IPS DF 19.7 (cell line): ENCODE measurements at places on chromosomes 3 and 15.

DNA sequence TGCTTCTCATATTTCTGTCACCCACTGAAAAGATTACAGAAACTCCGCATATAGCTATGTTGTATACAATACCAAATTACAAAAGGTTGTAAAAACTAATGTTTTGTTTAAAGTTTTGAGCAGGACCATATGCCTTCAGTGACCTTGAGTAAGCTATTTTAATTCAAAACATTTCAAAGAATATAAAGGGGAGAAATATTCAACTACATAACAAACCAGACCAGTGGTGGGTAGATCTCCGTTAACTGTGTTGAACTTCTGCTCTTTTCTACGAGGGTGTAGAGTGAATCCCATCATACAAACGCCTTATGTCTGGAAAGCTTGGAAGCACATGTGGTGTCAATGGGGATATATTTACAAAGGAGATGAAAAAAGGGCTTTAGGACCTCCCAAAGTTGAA is 68.4 kb upstream of the NR2F2 start:
- DNase-seq: no peak

DNA sequence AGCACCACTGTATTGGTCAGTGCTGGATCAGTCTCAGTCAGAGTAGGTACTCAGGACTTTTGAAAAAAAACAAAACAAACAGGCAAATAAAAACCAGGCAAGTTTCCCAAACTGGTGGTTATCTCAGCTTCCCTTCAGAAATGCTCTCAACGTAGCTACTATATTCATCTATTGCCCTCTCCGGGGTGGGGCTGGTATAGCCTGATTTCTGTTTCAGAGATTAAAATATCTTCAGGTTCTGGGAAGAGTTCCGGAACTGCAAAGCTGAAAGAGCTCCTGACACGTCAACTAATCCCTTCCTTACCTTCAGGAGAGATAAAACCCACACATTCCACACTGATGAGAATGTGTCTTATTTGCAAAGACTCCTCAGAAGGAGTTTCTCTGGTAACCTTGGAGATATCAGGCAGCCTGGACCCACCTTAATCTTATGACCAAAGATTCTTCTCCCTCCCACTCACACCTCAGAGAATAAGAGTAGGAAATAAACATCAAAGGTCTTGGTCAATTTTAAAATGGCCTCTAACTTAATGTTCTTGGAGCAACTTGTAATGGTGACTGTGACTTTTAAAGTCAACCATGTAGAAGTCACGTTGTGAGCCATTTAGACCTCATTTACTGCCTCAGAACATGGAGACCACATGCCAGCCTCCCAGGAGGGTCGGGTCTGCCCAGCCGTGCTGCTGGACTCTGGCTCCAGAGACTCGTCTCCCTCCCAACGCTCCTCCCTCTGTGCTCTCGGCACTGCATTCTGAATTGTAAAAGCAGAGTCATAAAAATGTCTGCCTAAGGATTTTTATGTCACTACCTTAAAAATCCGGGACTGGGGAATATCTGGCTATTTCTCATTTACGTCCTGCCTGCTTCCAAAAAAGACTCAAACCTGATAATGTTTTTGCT is 53.8 kb downstream of the CDCP1 start:
- DNase-seq: no peak

GRCh38 chr15:41940441-41940857 is 31.9 kb downstream of the EHD4 start:
- no peak for DNase-seq

GRCh38 chr15:85453144-85453872 is 72.9 kb downstream of the AKAP13 start:
- DNase-seq: no peak

DNA sequence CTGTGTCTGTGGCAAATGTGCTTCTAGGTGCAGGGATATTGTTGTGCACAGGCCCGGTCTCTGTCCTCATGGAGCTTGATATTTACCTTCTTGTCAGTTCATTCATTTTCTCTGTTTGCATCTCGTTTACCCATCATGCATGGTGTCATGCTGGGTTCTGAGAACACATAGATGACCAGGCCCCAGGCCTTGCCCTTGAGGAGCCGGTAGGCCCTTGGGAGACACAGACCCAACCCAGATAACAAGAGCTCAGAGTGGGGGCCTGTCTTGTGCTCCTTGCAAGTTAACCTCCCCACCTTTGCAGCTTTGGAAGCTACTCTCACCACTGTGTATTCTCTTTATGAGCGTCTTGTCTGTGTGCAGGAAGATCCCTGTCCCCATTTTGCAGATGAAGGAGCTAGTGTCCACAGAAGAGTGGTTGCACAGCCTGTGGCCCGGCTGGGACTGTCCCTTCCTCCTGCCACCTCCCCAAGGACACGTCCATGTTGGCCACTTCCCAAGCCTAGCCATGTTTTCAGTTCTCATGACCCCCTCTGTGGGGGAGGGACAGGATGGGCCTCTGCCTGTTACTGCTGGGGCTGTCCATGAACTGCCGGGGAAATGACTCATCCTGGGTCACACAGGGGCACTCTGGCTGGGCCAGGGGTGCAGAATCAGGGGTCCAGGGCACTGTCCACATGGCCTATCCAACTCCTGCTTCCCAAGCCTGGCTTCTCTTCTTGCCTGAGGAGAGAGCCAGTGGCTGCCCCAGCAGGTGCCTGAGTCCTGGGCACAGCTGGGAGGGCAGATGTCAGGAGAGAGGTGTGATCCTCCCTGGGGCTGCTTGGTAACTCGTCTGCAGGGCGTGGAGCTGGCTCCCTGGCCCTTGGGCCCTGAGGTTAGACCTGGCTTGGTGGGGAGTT is 3.4 kb downstream of the SNX33 start:
- DNase-seq: no peak

DNA sequence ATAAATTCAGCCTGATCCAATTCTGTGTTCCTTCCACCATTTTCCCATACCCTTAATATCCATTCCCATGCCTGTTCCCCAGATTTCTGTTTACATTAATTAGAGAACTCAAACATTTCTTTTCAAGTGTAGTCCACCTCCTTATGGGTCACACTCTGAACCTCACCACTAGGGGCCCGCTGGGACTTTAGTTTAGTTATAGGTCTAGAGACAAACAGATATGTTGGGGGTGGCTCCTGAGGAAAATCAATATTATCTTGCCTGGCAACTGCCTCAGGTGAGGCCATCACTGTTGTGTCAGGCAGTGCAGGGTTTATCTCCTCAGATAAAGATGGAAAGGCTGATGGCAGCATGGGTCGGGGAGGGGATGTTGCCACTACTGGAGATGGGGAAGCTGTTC is 72.8 kb downstream of the CLDN1 start:
- no peak for DNase-seq

- DNase-seq: peak; percentile 61
These were observed 28.7 kb downstream of the CMTM7 start for GRCh38 chr3:32420126-32421038.

- no peak for DNase-seq
These were observed 459.2 kb upstream of the ALCAM start for GRCh38 chr3:104907507-104907906.

DNA sequence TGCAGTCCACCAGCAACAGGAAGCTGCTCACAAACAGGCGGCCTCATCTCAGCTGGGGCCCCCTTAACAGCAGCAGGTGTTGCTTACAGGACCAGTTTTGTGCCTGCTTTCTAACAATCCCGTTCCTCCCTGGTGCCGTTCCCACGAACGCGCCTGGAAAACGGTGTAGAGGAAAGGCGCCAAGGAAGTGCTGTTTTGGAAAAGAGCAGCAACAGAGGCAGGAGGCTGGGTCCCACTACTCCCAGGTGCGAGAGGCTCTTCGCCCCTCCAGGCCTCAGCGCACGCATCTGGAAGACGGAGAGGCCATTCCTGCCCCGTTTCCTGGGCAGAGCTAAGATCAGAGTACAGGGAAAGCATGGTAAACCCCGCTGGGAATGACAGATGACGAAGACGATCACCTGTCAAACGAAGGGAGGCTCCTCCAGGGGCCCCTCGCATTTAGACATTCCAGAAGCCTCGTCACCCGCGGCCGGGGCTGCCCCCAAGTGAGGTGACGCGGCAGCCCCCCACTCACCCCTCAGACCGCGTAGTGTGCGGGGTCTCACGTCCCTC is 603 bp downstream of the SCAPER start:
- no peak for DNase-seq

- DNase-seq: no peak
These were observed 86.0 kb downstream of the ECT2 start for GRCh38 chr3:172836390-172836997.

DNA sequence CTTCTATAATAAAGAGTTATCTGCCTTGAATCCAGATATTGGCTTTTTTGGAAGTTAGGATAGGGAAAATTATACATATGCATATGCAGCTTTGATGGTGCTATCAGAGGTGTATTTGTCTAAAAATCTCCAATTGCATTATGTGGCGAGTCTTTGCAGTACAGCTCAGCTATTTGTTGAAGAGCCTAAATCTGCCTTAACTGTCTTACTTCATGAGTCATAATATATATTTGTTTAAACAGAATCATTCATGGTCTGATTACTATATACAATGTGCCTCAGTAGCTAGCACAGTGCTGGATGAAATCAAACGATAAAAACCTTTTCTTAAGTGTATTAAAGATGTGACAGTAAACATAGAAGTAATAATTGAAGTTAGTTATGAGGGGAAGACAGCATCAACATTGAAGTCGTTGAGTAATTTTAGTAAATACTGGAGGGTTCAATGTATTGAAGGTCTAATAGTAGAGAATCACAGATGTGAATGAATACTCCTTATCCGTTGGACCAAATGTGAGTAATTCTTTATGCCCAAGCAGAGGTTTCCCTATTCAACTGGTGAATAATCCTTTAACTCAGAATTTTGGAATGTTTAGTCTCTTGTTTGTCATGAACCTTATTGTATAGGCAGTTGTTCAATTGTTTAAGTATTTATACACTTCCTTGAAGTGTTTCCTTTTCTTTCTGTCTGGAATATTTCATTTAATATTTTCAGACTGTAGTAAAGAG is 74.8 kb upstream of the NAALADL2 start:
- DNase-seq: no peak

GRCh38 chr3:83438188-83438587 is 1520.6 kb upstream of the CADM2 start:
- no peak for DNase-seq

GRCh38 chr3:26292780-26293179 is 329.8 kb upstream of the LRRC3B start:
- no peak for DNase-seq

DNA sequence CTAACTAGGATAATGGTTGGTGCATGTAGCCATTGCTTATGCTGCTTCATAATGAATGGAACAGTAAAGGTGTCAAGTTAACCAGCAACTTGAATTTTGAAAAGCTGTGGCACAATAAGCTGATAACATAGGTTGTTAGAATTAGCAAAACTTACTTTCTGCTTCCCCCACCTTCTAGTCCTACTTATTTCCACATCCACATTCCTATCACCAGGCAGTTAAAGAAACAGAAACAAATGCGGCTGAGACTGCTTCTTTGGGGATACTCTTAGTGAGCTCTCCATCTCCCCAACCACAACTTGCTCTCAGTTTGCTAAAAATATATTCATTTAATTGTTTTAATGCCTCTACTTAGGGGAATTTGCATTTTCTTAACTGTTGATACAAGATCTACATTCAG is 215.1 kb downstream of the TIGIT start:
- no peak for DNase-seq

DNA sequence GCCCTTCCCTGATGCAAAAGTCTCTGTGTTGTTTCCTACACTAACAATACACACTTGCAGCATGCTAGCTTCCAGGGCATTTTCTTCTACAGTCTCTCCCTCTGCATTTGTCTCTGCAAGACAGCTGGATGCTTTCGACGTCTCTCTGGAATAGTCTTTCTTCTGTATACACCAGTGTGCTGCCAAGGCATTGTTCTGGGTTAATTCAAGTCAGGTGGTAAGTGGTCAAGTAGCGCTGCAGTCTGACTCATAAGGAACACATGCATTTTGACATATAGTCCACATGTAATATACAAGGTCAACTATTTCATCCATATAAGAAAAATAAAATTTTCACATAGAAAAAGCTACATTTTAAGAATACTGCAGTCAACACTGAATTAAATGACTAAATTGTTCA is 92.7 kb downstream of the MYLK start:
- no peak for DNase-seq

GRCh38 chr15:50144341-50145120 is 25.5 kb upstream of the ATP8B4 start:
- DNase-seq: no peak

GRCh38 chr15:96622714-96623113 is 292.2 kb downstream of the NR2F2 start:
- no peak for DNase-seq

GRCh38 chr3:187618722-187619121 is 51.5 kb downstream of the SST start:
- DNase-seq: peak; percentile 56

- DNase-seq: no peak
These were observed 1042.3 kb downstream of the DIPK2A start for GRCh38 chr3:145013931-145014330.

- DNase-seq: no peak
These were observed 19.8 kb upstream of the P2RY12 start for GRCh38 chr3:151404316-151404715.

DNA sequence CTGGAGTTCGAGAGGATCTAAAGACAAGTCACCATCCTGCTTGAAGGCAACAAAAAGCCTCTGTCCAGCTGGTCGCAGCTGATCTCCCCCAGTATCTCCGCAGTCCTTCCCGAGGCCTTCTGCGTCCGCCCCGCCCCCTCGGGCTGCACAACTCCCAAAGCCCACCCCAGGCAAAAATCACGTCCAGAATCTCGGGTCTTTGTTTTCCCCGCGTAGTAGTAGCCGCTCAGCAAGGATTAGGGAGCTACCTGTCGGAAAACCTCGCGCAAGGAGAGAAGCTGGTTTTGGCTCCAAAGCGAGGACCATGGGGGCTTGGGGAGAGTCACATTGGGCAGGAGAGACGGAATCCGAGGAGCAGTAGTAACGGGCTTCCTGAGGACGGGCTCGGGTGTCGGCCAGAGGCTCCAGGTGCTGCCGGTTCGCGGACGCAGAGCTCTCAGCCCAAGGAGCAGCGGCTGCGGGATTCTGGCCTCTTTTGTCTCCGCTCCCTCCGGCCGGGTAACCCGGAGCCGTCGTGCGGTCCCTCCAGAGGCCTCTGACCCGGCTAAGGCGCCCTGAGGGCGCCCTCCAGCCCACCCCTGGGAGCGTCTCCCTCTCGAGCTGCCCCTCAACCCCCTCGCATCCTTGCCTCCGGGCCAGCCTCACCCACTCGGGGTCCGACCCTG is 401 bp downstream of the ZSCAN29 start:
- no peak for DNase-seq

- DNase-seq: no peak
These were observed 82.7 kb downstream of the RARB start for GRCh38 chr3:25510797-25511196.

- DNase-seq: no peak
These were observed 253.7 kb upstream of the THBS1 start for GRCh38 chr15:39327005-39327730.

DNA sequence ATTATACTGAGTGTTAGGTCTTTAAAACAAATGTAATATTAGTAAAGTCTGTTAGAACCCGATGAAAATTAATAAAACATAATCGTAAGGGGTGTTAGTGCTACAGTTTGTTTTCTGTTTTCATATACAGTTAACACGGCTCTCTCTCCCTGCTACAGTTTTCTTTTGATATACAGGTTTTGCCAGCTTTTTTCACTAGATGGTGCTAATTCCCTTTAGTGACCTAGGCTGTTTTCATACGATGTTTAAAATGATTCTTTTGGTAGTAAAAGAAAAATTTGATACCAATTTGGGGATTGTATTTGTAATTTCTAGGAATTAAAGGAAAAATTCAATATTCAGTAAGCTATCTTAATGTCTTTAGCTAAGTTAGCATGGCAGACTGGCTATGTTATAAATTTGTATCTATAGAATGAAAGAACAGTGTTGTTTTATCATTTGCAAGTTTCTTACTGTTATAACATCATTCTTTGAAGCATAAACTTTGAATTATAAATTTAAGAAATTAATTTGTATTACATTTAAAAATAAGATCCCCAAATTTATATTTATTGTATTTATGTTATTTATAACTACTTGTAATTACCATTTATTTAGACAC is 11.5 kb downstream of the APH1B start:
- no peak for DNase-seq
